ENCODE measurements at places on chromosomes 11 and 22. TPM values are rescaled to one million over a fixed set of nuclear protein-coding genes. Genes with fewer than 3 reads are reported as not detected.

LRRC74B gene
- not detected for total RNA-seq

UBQLN3 gene
- 0.15 TPM for total RNA-seq

ALKBH8 gene
- 11.8 TPM for total RNA-seq

ARFIP2 gene
- 51.4 TPM for total RNA-seq

FAM227A gene
- 0.29 TPM for total RNA-seq

MAP4K2 gene
- 38.3 TPM for total RNA-seq

OR52H1 gene
- total RNA-seq, result 0.26 TPM

DNA sequence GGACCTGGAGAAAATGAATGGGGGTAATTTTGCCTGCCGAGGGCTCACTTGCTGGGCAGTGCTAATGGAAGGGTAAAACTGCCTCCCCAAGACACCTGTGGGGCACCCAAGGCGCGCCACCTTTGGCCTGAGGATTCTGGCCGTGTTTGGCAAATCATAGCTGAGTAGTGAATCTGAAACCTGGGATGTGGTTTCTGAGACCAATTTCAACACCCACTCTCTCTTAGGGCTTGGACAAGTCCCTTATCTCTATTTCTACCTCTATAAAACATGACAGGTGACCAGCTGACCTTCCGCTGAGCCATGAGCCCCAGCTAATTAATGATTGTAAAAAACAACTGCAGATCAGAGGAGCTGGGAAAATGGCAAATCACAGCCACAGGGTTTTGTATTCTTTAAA lies 1.5 kb upstream of the PACSIN3 start:
- DNase-seq, result no peak

GRCh38 chr22:47548953-47549740 lies 786.7 kb downstream of the TBC1D22A start:
- DNase-seq, result no peak

GRCh38 chr11:22774716-22775115 lies 54.9 kb downstream of the SVIP start:
- no peak for DNase-seq

GRCh38 chr22:45996241-45997076 lies 19.5 kb upstream of the WNT7B start:
- no peak for DNase-seq

DNA sequence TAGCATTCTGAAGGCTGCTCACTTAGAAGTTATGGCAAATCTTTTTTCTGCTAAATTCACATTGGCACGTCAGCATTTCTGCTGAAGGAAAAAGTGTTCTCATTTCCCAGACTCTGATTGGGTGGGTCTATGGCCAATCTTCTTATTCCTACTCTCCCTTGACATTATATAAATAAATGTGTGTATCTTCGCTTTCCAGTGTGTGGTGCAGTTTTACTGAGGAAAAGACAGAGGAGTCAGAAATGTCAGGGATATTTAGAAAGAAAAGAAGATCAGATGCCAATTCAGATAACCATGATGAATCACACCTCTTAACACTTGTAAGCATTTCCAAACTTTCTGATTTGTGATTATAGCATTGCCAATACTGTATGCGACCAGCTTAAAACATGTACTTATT lies 3.2 kb upstream of the BDNF start:
- DNase-seq, result no peak

- no peak for DNase-seq
These were observed 749.5 kb downstream of the BRD1 start for GRCh38 chr22:49078076-49078710.

DNA sequence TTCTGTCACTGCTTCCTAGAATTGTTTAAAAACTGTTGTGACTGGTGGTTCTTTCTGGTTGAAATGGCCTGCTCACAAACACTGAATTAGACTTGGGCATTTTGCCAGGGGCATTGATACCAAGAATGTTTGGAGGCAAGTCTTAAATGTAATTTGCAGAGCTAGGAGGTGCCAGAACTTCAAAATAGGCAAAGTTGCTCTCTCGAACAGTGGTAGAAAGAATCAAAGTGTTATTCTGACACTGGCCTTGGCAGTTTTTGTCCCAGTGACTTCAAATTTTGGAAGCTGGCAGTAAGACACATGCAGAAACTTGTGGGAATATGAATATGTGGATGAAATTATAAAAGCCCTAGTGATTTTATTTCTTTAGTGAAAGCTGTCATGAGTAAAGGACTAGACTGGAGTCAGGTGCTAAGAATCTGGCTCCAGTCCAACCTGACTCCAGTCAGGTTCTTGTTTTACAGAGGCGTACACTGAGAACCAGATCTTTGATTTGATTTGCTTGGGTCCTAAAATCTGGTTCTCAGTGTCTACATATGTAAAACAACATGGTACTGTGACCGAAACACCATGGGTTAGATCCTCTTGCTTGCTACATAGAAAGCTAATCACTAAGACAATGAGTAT lies 20.9 kb downstream of the SVIP start:
- DNase-seq, result no peak

DNA sequence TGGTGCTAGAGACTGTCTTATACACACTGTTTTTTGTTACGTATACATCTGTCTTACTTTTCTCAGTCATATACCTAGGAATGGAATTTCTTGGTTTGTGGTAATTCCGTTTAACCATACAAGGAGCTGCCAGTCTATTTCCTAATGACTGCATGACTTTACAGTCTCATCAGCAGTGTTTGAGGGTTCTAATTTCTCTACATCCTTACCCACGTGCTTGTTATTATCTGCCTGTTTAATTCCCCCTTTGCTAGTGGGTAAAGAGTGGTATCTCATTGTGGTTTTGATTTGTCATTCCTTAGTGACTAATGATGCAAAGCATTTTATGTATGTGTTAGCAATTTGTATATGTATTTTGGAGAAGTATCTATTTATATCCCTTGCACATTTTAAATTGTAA lies 1008.0 kb downstream of the FAM181B start:
- no peak for DNase-seq

DNA sequence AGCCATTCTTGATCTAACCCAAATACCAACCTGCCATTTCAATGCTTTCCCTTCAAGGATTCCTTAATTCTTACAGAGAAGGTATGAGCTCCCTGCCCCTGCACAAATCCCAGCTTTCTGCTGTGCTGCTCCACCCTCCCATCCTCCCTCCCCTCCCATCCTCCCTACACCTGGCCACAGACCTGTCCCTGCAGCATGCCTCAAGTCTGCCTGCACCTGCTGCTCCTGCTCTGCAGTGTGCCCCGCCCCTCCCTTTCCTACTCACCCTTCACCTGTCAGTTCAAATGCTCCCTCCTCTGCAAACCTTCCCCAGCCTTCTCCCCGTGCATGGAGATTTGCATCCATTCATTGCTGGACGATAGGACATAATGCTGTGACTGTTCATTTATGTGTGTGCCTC lies 139.9 kb upstream of the NARS2 start:
- DNase-seq, result no peak

GRCh38 chr11:15419696-15420095 lies 305.0 kb downstream of the INSC start:
- no peak for DNase-seq

- no peak for DNase-seq
These were observed 5.5 kb downstream of the ESS2 start for GRCh38 chr22:19139001-19139356.

DNA sequence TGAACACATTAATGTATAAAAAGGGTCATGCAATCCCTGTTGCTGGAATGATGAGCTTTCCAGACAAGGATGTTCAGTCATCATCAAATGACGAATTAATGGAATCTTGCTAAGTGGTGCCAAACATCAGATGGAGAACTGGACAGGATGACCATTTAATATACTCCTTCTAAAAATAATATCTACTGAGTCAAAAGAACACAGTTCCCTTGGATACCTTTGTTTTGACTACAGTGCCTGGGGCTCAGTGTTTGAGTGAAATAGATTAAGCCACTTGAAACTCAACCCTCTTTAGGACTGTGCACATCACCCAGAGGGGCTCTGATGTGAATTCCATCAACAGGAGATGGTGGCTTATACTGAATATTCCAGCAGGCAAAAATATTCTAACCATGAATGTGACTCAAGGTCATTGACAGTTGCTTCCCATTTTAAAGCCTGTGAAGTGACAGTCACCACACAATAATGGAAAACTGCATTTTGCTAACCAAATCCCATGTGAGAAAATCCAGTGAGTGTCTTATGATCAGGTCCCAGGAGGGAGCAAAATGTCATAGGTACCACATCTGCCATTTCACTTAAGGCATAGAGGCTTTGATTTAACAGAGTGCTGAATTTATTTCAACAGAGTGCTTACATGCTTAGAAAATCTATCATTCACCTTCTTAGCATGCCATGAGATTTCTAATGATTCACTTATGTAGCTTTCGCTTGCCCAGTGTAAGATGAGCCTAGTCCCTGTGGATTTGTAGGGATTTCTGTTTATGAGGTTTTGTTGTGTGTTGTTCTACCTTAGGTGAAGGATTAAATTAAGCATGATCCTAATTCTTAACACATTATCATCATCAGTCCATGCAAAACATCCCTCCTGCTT lies 41.3 kb upstream of the SLN start:
- DNase-seq, result no peak
